ENCODE measurements at places on chromosomes 5 and 9.

DNA sequence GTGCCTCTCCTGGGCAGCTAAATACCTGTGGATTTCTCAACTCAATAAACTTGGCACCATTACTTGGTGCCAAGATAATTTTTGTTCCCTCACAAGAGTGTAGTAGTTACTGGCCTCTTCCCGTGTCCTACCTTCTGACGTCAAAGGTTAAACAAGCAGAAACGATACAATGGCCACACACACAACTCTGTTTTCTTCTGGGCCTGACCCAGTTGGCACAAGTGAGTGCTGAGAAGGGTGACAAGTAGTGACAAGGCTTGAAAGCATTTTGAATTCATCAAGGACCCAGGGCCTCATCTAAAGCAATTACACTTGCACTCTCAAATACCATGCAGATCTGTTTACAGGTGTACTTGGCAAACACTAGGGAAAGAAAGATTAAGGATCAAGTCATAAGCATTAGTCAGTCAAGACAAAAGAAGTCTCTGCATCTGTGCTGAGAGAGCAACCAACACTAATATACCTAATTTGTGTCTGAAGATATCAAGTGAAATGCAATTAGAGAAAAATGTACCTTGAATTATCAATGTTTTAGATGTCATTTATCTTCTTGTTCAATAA, 30.8 kb downstream of the RASEF start:
- no peak for DNase-seq

- no peak for DNase-seq
Observed at GRCh38 chr5:80885396-80886000, 74.7 kb upstream of the RASGRF2 start.

GRCh38 chr5:41275813-41276512, 62.6 kb upstream of the C6 start:
- DNase-seq = no peak

GRCh38 chr5:176693477-176693851, 46.2 kb downstream of the TSPAN17 start:
- DNase-seq = no peak

- DNase-seq = no peak
Observed at GRCh38 chr9:135217836-135218235, 130.4 kb downstream of the OLFM1 start.
